ENCODE measurements at places on chromosomes 5 and 9.

- no peak for DNase-seq
These were observed 851 bp downstream of the NACC2 start for GRCh38 chr9:136093995-136094881.

GRCh38 chr5:17898766-17899165 lies 264.5 kb downstream of the TAF11L14 start:
- no peak for DNase-seq

- DNase-seq, result no peak
These were observed 367.5 kb downstream of the KDM4C start for GRCh38 chr9:7125231-7125630.

DNA sequence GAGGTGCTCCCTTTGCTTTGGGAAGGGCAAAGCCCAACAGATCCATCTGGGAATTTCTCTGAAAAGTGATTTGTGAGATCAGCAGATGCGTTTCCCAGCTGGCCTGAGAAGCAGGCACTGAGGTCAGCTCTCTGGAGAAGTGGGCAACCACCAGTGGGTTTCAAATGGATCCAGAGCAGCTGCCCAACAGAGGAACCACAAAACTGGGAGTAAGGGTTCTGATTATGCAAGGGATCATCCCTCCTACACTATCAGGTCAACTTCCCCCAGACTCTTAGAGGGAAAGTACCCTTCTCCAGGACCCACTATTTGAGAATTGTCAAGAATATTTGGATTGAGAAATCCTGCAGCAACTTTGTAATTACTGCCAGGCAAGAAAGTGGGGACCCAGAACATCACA lies 21.7 kb downstream of the CCL28 start:
- no peak for DNase-seq

DNA sequence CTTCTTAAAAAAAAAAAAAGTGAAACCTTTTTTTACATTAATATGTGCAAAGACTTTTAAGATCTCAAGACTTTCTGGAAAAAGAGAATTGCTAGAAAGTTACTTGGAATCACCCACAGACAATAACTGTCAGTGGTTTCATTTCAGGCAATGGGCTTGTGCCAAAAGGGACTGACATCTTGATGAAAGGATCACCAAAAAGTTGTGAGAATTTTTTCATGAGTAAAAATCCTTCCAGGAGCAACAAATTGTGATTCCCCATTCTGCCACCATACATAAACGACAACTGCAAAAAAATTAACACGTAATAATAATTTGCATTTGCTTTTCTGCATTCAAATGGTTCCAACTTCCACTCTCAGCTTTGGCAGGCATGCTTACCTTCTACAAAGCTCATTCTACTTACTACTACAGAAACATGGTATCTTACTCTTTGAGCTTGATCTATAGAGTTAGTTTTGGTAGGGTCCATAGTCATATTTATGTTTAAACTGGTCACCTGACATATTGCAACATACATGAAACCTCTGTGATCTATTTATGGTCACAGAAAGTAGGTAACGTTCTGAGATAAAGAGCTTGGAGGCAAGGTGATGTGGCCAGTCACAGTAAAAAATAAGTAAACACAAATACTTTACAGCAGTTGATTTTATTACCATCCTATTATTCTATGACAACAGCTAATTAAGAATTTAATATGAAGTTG lies 3.0 kb downstream of the NREP start:
- no peak for DNase-seq

DNA sequence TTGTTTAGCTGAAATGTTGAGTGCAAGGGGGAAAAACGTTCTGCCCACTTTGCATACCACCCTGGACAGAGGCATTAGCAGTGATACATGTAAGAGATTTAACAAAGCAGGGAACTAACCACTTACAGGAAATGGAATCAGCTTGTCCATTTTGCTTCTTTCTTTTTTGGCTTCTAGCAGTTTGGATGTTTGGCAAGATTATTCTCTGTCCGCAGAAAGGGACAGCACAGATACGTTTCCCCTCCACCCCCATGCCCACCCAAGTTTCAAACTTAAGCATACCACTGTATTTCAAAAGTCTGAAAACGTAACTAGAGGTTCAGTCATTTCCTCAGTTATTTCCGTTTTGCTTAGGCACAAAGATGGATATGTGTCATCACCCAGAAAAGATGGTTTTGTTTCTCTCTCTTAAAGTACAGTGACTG lies 118.4 kb downstream of the GDNF start:
- no peak for DNase-seq

DNA sequence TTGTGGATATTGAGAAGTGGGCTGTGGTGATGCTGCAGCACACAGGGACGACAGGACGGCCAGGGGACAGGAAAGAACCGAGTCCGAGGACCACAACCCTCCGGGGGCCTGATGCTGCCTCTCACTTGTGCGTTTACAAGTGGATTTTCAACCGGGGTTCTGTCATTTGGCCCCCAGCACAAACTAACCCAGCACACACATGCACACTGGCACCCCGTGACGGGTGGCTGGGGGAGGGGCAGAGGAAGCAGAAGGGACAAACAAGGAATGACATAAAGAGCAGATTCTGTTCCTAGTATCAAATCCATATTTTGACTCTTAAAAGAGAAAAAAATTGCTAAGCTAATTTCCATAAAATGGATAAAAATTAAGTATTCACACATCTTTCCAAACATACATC lies 18.3 kb upstream of the ZFYVE16 start:
- DNase-seq, result no peak

- DNase-seq, result no peak
These were observed 27.6 kb downstream of the TLX3 start for GRCh38 chr5:171336521-171337209.

- no peak for DNase-seq
These were observed 65.1 kb downstream of the BASP1 start for GRCh38 chr5:17282283-17283120.

- DNase-seq, result no peak
These were observed 96.0 kb upstream of the SLC28A3 start for GRCh38 chr9:84436386-84437109.

- no peak for DNase-seq
These were observed 541.2 kb downstream of the PTPRD start for GRCh38 chr9:10071579-10071978.

DNA sequence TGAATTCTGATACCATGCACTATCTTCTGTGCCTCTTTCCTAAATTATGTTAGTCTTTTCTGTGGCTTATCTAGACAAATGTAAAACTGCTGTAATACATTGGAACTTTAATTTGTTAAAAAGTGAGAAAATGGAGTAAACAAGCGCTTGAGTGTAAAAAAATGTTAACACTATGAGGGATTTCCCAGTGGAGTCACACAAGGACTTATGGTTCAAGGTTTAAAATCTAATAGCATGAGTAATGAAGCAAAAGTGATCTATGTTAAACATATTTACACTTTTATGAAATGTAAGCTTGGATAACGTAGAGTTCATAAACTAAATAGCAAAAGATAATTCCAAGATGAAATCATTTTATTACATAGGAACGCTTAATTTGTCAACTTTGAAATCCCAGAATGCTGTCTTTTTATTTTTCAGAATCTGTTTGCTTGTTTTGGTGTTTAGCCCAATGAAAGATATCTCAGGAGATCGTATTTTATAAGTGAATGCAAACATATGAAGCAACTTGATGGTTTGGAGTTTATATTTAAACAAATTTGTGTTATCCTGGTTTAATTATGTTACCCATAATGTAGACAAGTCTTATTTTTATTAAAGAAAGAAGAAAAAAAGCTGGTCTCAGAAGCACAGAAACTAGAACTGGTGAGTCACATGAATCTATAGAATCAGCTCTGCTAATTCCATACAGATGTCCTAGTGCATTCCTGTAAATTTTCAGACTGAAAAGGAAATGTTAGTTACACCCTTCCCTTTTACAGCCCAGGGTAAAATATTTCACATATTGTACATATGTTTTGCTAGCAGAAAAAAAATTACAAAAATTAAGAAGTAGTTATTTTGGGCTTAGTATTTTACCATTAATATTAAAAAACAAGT lies 34.2 kb upstream of the FBN2 start:
- DNase-seq, result no peak

DNA sequence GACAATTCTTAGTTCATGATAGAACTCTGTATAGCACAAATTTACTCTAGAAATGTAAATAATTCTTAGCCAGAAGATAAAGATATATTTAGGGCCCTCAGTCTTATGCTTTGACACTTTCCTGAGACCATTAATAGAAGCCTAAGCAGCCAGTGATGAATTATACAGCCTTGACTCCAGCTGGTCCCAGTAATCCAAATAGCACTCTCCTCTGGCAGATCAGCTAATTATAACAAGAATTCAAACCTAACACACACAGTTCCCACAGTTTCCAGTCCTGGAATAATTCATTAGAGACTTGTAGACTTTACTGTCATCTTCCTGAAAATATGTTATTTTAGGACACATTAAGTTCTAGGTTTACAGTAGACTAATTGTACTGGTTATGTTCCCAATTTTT lies 50.4 kb downstream of the SHOC1 start:
- no peak for DNase-seq

DNA sequence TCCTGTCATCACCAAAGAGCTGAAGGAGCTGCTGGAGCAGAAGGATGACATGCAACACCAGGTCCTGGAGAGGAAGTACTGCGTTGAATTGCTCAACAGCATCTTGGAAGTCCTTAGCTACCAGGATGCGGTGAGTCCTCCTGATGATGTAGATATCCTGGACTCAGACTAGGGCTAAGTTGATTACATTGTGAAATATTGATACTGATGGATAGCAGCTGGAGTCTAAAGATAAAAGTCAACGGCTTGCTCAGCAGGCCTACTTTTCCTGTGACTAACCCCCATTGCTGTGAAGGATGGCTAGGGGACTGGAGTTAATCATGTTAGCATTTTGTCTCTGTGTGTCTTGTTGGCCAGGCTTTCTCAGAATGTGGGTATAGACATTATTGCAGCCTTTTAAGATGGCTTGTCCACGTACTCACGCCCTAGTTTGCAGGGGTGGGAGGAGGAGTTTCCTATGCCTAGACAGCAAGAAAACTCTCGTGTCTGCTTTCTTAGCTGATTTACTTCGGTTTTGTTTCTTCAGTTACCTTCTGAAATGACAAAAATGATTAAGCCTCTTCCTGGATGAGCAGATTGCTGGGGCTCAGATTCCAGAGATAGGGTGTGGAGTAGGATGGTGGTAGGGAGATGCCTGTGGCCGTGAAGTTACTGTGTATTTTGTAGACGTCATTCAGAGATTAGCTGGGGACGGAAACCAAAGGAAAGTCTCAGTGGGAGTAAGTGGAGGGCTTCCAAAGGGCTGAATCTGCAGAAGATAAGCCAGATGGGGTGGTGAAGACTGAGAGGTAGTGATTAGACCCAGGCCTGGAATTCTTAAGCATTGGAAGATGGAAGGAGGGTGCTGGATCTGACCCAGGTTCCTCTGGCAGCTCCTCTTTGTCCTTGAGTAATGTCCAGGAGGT lies 166.3 kb downstream of the DOCK2 start:
- DNase-seq, result no peak

- DNase-seq, result no peak
These were observed 25.2 kb upstream of the PLAC8L1 start for GRCh38 chr5:146130440-146131045.

DNA sequence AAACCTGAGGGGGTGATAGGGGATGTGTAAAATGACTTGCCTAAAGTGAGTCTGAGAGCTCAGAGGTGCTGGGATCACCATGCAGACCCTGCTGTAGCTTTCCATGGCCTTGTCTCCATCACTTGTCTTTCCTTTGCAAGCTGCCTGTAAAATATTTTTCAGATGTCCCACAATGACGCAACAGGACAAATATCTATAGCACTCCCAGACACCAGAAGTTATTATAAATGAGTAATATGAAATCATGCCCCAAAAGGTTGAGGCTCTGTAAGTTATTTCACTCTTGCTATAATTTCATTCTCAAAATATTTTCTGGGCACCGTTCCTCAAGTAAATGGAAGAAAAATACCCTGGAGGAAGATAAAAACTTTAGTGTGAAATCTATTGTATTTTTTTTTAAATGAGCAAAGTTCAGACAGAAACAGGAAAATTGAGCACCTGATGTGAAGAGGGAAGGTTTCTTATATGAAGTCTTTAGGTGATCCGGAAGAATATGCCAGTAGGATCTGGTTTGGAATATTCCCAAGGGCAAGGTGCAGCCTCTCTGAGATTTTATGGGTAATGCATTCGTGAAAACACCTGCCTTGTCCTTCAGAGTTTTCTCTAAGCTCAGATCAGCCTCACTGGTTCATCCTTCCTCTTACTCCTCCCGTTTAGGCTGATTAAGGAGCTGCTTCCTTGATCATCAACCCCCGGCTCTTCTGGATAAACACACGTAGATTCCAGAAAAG lies 138.3 kb upstream of the DMAC1 start:
- DNase-seq, result no peak

- no peak for DNase-seq
These were observed 359.3 kb downstream of the SH3GL2 start for GRCh38 chr9:17938035-17938655.

DNA sequence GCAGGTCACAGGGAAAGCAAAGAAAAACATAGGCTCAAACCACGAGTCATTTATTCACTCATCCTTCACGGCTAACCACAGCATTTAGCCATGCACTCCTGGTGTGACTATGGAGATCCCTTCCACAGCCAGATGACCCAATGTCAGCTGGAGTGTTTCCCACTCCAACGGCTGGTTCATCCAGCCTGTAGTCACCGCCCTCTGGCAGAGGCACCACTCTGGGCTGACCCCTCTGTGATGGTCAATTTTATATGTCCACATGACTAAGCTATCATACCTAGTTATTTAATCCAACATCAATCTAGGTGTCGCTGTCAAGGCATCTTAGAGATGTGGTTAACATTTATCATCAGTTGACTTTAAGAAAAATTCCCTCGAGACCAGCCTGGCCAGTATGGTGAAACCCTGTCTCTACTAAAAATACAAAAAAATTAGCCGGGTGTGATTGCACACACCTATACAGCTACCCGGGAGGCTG lies 9.5 kb upstream of the PHF19 start:
- no peak for DNase-seq

DNA sequence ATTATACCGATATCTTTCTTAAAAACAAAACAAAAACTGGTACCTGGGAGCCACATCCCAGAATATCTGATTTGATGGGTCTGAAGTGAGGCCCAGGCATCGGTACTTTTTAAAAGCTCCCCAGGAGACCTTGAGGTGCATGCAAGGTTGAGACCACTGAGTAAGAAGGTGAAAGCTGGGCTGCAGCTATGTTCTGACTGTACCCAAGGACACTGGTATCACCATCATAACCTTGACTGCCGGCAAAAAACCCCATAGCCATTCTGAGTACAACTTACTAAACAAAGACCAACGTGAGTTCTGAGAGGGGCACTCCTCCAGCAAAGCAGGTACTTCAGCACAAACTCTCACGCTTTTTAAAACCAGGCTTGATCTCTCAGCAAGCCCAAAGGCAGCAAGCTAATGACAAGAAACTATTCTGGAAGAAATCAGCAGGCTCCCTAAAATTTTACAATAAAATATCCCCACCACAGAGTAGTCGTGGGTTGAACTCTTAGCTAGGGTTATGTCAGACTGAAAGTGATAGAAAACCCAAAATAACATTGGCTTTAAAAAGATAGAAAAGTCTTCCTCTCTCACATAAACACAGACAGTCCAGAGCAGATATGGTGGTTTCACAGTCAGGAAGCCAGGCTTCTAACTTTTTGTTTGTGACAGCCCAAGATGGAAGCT lies 263.9 kb downstream of the SAXO1 start:
- no peak for DNase-seq

- DNase-seq, result no peak
These were observed 91.0 kb upstream of the COL5A1 start for GRCh38 chr9:134550584-134550983.

- no peak for DNase-seq
These were observed 27.4 kb upstream of the MEGF9 start for GRCh38 chr9:120741701-120742100.

- DNase-seq, result no peak
These were observed 348.9 kb downstream of the ARHGEF28 start for GRCh38 chr5:73974871-73975360.
